ENCODE measurements at places on chromosomes 3 and 15. TPM values are rescaled to one million over a fixed set of nuclear protein-coding genes. Genes with fewer than 3 reads are reported as not detected.

CRYBG3 gene
- 15.3 TPM for total RNA-seq

- ATAC-seq: no peak
Measured at GRCh38 chr15:74428970-74429780, 4.6 kb downstream of the SEMA7A start.

RASGRP1 gene
- total RNA-seq: 164 TPM

DNA sequence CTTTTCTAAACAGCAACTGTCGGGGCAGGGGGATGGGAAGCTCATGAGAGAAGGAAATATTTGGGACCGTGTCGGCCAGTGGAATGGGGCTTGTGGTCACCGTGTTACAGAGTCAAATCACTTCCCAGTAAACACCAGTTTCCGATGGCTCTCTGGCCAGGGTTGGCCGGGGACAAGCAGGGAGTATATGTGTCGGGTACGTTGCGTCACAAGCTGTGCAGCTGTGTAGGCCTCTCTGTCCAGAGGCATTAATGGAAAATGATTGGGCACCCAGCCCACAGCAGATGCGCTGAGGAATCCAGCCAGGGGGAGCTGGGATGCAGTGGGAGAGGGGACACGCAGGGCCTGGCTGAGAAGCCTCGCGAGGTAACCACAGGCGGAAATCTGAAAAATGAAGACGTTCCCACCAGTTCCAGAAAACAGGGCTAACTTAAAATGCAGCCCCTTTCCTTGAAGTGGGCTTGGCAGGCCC is 15.8 kb upstream of the ALDH1A3 start:
- no peak for ATAC-seq

- ATAC-seq: no peak
Measured at GRCh38 chr3:170278627-170279026, 56.4 kb downstream of the PRKCI start.

GRCh38 chr3:160027541-160028195 is 39.0 kb downstream of the IL12A start:
- ATAC-seq: peak; percentile 91

GRCh38 chr15:42121021-42121420 is 26.7 kb upstream of the PLA2G4D start:
- ATAC-seq: no peak

GRAMD2A gene
- total RNA-seq: 0.50 TPM

DNA sequence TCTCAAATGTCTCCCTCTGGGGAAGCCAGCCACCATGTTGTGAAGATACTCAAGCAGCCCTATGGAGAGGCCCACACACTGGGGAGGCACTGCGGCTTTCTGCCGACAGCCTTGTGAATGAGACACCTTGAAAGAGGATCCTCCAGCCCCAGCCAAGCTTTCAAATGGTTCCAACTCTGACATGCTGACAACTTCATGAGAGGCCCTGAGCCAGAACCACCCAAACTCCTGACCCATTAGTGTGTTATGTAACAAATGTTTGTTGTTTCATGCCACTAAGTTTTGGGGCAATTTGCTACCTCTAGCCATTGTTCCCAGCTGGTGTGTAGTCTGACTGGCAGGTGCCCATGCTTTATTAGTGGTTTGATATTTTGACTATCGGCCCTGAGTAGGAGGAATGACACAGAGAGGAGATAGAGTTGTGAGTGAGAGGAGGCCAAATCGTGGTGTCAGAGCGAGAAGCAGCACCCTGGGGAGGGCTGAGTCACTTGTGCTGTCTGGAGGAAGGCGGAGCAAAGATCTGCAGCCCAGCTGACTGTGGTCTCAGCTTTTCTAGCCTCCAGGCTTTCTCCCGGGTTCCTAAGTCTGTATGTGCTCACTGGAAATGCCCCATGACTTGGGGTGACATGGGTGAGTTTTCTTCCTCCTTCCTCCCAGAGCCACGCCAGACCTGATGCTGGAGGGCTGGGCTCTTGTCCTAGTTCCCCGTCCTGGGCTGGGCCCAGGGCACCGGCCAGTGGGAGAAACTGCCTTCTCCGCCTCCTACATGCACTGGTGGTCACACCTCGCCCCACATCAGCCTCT is 56.7 kb upstream of the BLM start:
- peak; percentile 96 for ATAC-seq

LSAMP gene
- not detected for total RNA-seq

- no peak for ATAC-seq
Measured at GRCh38 chr3:69324362-69325025, 61.4 kb downstream of the FRMD4B start.

GRCh38 chr3:69385123-69385722 is 665 bp downstream of the FRMD4B start:
- ATAC-seq: no peak

GRCh38 chr3:16482770-16483531 is 30.5 kb downstream of the RFTN1 start:
- peak; percentile 45 for ATAC-seq

DNA sequence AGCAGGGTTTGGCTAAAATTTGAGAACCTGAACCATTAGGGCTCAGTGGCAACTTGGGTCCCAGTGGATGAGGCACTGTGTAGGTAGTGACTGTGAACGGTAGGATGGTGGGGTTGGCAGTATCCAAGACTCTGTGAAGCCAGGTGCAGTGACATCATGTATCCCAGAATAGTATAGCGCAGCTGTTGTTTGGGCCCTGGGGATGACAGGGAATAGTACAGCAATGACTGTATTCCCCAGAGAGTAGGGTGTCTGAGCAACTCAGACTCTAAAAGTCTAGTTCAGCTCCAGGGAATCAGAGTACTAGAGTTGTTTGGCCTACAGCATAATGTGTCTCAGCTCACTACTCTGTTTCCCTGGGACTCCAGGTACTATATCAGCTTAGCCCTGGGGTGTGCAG is 20.7 kb upstream of the PPP2R3A start:
- ATAC-seq: no peak

LDHAL6B gene
- total RNA-seq: not detected

DNA sequence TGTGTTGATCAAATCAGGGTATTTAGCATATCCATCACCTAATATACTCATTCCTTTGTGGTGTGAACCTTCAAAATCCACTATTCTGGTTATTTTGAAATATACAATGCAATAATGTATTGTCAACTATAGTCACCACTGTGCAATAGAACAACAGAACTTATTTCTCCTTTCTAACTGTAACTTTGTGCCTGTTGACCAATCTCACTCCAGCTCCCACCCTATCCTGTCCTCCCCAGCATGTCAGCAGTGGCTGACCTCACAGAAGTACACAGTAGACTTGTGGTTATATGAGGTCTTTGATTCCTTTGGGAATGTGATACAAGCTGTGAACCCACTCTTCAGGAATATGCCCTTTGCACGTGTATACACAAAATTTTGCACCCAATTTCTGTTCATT is 64.2 kb downstream of the ECT2 start:
- no peak for ATAC-seq

DNA sequence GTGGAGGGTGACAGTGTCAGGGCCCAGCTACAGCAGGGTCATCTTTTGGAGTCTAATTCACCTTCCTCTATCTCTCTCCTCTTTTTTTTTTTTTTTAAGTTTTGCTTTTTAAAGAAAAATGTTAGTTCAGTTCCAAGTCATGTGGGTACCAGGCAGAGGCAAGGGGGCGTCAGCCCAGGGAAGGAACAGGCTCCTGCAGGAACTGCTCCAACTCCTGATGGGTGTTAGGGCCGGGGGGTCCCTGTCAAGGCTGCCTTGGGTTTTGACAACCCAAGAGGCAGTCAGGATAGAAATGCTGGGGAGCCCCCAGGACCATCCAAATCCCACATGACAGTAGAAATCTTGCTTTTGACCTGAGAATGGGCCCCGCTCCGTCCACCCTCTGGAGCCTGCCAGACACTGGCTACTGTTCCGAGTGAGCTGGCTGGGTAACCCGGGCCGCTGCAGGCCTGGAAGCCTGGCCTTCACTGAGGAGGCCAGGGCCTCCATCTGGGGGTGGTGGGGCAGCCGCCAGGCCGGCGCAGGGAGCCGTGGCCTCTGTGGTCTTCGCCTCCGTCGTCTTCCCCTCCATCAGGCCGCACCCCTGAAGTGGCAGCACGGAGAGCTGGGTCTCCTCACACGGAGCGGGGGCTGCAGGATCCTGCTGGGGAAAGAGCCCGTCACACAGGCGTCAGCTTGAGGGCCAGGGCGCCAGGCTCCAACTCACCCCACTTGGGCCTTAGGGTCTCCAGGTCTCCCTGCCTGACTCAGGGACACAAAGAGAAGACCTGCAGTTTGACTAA is 24.2 kb downstream of the RNU5B-1 start:
- ATAC-seq: no peak

- ATAC-seq: no peak
Measured at GRCh38 chr3:53523346-53523745, 28.9 kb downstream of the CACNA1D start.

DNA sequence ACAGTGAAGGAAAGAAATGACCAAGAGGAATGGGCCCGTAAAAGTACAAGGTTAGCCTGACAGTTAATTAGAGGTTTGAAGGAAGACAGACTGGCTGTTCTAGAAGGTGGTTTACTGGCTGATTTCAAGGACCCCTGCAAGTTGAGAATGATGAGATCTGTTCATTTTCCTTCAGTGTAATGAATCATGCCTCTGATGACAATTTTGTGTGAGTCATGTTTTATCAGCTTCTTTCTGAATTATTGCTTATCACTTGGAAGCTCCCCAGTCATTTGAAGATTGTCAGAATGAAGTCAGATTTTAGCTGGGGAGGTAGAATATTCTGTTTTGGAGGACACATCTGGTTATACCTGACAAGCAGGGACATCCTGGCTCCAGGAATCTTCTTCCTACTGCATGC is 50.6 kb downstream of the DRD3 start:
- peak; percentile 70 for ATAC-seq

ZDHHC23 gene
- 4.0 TPM for total RNA-seq

DNA sequence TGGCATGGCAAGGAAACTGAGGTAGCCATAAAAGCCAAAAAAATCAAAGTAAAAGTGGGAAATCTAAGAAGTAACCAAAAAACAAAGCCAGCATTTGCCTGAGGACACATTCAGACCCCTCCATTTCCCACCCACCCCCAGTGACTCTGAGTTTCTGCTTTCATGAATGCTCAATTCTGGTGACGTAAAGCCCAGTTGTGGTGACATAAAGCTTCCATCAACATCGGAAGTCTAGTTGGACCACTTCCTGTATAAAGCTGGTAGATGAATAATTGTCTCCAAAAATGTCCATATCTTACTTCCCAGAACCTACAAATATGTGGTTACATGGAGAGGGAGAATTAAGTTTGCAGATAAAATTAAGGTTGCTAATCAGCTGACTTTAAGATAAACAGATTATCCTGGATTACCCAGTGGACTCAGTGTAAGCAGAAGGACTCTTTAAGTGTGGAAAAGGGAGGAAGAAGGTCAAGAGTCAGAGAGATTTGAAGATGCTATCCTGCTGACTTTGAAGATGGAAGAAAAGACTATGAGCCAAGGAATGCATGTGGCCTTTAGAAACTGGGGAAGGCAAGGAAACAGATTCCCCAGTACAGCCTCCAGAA is 62.0 kb upstream of the ST3GAL6 start:
- no peak for ATAC-seq

- peak; percentile 40 for ATAC-seq
Measured at GRCh38 chr3:120147072-120147871, 53.0 kb upstream of the GSK3B start.

- ATAC-seq: no peak
Measured at GRCh38 chr3:104437891-104438290, 928.8 kb upstream of the ALCAM start.

- peak; percentile 22 for ATAC-seq
Measured at GRCh38 chr3:3177861-3178497, 1.5 kb downstream of the CRBN start.

DNA sequence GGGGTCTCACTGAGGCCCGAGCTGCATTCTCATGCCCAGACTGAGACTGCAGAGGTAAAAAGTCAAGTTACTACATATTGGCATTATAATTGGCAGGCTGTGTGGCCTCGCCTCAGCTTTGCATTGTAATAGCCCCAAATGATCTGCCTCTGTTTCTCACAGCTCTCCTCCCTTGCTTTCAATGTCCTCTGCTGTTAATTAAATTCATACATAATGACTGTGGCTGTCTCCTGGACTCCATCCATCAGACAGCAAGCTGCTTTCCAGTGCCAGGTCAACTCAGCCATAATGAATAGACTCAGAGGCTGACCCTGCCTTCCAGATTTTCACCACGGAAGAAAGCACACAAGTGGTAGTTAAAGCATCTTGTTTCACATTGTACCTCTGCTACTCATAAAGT is 7.6 kb upstream of the RTP4 start:
- ATAC-seq: no peak

GRCh38 chr3:4750306-4750968 is 228.8 kb upstream of the BHLHE40 start:
- peak; percentile 67 for ATAC-seq

SLC49A4 gene
- 1.9 TPM for total RNA-seq

GRCh38 chr3:24573576-24573975 is 78.9 kb upstream of the THRB start:
- no peak for ATAC-seq

DNA sequence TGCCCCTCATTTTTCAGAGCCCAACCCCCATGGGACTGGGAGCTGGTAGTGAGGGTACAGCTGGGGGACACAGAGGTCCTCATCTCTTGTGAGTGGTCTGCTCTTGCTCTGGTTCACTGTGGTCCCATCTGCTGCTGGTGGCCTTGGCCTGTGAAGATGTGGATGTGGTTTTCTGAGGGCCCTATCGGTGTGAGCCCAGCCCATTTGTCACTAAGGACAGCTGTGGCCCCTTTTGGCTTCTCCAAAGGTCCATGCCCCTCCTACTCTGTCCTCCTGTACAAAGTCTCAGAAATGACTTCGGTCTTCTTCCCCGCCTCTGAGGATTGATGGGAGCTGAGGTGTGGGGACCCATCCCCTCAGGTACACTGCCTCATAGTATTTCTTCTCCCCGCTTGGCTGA is 21.0 kb downstream of the LIPC start:
- no peak for ATAC-seq

GRCh38 chr15:54644796-54645195 is 551.9 kb downstream of the RSL24D1 start:
- no peak for ATAC-seq

DNA sequence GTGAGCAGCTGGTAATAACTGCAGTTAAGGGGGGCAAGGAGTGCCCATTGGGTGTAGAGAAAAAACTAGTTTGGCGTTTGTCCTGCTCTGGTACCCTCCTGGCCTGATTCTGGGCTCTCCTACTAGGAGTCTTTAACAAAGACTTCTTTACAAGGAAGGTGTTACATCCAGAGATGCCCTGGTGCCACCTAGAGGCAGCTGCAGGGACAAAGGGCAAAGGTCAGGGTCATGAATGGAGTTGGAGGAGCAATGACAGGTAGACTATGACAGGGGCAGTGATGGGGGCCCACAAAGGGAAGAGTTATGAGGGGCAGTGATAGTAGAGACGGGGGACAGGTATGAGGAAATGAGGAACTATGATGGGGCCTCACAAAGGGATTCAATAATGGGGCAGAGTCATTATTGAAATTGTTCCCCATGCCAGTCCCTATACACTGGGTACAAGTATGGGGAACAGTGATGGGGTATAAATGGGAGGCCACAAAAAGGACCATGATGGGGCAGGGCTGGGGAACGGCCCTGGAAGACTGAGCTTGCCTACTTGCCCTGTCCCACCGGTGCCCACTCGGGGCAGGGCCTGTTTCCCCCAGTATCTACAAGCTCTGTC is 7.9 kb downstream of the CCDC71 start:
- peak; percentile 75 for ATAC-seq

DNA sequence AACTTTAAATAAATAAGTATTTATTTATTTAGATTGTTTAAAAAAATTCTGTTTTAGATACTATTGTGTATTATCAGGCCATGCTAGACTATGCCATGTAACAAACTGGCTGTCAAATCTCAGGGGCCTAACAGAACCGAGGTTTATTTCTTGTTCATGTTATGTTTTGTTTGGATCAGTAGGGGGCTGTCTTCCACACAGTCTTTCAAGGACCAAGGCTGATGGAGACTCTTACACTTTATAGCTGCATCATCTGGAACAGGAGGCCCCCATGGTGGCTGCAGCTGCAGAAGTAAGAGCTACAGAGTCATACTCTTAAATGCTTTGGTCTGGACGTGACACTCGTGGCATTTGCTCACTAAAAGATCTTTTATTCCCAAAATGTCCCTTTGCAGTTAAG is 33.0 kb upstream of the ARL14 start:
- no peak for ATAC-seq

Measured in activated T-helper 17 cell treated with anti-CD3 and anti-CD28 coated beads, Interleukin-2, amount 50 U/mL, for 72 hours (primary cell).